ENCODE measurements at places on chromosomes 1 and 21.

DNA sequence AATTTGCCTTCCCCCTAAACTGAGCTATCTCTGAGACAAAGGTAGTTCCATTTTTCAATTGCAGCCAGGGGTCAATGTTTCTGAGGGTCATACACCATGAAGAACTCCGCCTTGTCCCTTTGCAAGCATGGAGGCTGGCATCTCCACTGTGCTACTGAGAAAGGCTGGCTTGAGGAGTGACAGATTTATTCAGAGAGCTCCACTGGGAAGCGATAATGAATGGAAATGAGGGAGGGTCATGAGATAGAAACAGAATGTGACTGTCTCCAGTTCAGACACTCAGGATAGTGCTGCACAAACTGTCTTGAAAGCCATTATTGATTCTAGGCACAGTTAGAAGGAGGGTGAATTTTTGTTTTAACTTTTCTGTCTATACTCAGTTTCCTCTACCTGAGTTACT, 197.5 kb downstream of the ZNF326 start:
- no peak for DNase-seq

DNA sequence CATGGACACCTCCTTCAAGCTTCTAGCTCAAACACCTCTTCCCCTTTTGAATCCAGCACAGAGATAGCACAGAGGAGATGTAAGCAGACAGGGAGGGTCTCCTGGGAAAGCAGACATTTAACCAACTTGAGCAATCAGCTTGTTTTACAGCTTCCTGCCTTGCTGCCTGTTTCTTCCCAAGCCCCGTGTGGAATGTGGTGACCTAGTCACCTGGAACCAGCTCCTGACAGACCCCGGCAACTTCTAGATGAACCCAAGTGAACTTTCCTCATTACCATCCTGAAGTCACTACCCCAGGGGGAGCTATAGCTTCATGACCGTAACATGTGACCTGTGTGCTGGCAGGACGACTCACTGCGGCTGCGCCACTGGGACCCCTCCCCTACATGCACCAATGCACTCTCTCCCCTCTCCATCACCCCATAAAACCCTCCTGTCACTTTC, 24.1 kb upstream of the TTF2 start:
- DNase-seq = no peak

DNA sequence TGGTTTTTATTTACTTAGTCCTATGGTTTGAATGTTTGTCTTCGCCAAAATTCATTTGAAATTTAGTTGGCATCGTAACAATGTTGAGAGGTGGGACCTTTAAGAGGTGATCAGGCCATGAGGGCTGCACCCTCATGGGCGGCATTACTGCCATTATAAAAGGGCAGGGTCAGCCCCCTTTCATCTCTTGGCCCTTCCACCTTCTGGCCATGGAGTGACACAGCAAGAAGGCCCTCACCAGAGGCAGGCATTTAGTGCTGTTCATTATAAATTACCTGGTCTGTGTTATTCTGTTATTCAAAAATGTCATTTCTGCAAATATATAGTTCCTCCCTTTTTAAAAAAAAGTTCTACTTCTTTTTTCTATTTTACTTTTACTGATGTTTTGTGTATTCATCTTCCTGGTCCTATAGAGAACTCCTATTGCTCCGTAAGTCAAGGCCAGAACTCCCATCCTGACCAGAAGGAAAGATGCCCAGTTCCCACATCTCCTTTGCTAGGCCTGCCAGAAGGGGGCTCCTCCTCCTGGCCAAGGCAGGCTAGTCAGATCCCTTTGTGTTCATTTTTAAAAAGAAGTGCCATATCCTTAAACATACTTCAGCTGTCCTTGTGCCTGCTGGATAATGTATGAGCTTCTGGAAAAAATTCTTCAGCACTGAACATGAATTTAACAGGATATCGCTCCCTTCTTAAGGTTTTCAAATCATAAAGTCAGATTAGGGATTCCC, 10.0 kb upstream of the LBR start:
- DNase-seq = no peak

DNA sequence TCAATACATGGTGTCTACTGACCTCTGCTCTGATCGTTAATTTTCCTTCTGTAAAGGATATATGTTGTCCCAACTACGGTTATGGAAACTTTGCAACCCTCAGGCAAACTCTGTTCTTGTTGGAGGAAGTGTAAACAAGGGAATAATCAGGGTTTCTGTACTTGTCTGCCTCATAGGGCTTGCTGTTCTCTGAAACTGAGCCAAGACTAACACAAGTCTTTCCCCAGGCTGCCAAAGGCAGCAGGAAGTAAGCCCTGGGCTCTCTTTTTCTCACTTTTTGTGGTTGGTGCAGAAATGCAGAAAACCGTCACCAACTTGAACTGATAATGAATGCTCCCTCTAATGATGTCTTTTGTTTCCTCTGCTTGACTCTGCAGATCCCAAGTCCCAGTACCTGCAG, 7.6 kb downstream of the CYP4X1 start:
- no peak for DNase-seq

- no peak for DNase-seq
Observed at GRCh38 chr1:14429577-14429976, 168.9 kb upstream of the KAZN start.

- DNase-seq = no peak
Observed at GRCh38 chr1:33361532-33362235, 40.8 kb upstream of the A3GALT2 start.

GRCh38 chr1:8721679-8722324, 95.6 kb downstream of the RERE start:
- DNase-seq = no peak

- DNase-seq = no peak
Observed at GRCh38 chr1:8171751-8172464, 145.8 kb upstream of the ERRFI1 start.

- no peak for DNase-seq
Observed at GRCh38 chr1:181295217-181295616, 188.1 kb upstream of the CACNA1E start.

- DNase-seq = no peak
Observed at GRCh38 chr1:205537386-205538018, 33.0 kb downstream of the CDK18 start.

GRCh38 chr1:99943223-99943794, 26.5 kb upstream of the SLC35A3 start:
- DNase-seq = no peak

GRCh38 chr1:196677781-196678509, 26.1 kb downstream of the CFH start:
- DNase-seq = no peak

- DNase-seq = no peak
Observed at GRCh38 chr1:233638513-233638912, 24.6 kb downstream of the KCNK1 start.

- no peak for DNase-seq
Observed at GRCh38 chr1:54804471-54805132, 3.5 kb upstream of the TTC22 start.

DNA sequence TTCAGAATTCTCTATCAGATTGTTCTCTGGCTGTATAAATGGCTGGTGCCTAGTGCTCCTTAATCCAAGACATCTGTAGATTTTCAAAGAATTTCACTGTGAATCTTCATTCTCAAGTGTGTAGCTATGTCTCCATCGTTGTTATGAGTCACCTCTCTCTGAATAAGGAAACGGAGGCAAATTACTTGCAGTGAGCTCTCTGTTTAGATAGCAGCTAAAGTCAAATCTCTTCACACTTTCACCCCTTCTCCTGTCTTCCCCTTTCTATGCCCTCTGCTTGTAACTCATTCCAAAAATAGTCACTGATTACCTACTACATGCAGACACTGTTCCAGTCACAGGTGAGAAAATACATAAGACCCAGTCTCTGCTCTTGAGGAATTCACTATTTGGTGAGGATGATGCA, 39.7 kb downstream of the CHML start:
- no peak for DNase-seq

- no peak for DNase-seq
Observed at GRCh38 chr1:206004826-206005225, 1.6 kb upstream of the RAB7B start.

GRCh38 chr21:41508415-41509144, 622 bp upstream of the TMPRSS2 start:
- DNase-seq = no peak

DNA sequence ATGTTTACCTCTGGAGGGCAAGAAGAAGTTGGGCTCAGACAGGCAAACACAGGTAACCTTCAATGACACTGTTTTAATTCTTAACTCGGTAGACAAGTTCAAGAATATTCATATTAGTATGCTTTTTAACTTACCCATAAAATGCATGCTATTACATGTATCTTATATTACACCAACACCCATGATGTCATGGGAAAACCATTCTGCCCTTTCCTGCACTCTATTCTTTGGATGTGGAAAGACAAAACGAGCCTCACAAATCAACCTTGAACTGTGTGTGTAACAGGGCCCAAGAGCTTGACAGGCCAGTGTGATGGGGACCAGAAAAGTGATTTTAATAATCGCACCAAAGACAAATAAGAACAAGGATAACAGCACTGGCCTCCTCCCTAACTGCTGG, 22.6 kb upstream of the RAP1GAP start:
- DNase-seq = no peak

DNA sequence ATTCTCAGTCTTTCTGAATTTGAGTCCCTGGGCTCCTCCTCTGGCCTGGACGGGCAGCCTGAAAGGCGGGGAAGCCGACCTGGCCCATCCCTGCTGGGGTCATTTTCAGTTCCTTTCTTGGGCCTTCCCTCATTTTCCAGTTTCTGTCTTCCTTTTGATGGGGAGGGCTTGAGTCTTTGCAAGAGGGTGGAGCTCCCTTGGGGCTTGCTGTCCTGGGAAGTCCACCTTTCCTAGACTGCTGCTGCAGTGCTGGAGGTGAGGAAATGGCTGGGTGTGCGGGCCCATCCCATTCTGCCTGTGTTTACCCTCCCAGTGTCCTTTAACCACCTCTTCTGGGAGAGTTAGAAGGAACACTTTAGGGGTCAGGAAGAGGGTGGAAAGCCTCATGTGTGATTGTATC, 40.4 kb upstream of the SYNC start:
- no peak for DNase-seq

- DNase-seq = no peak
Observed at GRCh38 chr1:235971020-235971419, 93.9 kb downstream of the NID1 start.

GRCh38 chr1:22831729-22832413, 121.2 kb downstream of the EPHB2 start:
- DNase-seq = no peak

DNA sequence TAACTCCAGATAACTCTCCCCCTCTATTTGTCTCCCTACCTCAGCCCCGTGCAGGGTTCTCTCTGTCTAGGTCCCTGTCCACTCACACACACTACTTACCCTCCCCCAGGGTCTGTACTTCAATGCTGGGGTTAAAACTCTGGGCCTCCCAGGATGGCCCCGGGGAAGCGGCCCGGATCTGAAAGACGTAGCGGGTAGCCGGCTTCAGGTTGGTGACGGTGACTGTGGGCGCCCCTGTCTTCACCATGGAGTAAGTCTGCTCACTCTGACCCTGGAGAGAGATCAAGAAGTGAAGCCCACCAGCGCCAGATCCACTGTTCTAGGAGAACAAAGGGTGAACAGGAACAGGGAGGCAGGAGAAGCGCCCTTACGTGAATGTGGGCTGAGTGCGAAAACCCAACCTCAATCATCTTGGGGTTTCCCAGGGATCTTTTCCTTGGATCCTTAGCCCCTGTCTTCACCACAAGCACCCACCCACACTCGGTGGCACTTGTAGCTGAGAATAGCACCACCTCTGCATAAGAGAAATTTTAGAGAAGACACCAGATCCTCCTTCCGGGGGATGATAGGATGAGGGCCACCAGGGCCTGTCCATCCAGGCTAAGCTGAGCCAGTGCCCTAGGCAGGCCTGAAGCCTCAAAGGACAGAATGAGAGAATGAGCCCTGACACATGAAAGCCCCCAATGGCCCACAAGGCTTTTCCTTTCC, 33.5 kb downstream of the EPHA10 start:
- DNase-seq = no peak

DNA sequence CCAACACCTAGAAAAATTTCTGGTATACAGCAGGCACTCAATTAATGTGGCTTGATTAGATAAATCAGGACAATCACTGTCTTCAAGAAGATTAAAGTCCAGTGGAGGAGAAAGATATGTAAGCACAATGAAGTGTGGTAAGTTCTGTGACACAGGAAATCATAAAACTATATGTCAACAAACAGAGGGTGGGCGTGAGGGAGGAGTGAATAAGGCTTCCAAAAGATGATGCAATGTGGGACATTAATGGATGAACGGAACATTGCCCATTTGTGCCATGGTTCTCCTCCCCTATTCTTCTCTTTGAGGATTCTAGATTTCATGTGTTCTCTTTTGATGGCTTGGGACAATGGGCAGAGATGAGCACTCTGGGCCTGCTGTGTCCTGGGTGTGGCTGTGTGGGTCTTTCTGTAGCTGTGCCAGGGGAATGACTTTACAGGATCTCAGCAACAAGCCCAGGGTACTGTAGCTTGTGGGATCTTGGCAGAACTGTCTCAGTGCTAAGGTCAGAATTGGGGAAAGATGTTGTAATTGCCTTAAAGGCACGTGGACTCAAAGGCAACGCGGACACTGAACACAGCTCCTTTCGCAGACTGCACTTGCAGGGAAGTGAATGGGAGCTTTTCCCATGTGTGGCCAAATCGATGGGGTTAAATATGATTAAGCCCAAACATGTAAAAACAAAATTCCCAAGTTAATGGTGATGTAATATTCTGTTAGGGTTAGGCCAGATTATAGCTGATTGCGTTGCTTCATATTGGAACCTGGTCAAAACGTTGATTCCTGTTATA, 366.9 kb downstream of the TGFB2 start:
- no peak for DNase-seq

DNA sequence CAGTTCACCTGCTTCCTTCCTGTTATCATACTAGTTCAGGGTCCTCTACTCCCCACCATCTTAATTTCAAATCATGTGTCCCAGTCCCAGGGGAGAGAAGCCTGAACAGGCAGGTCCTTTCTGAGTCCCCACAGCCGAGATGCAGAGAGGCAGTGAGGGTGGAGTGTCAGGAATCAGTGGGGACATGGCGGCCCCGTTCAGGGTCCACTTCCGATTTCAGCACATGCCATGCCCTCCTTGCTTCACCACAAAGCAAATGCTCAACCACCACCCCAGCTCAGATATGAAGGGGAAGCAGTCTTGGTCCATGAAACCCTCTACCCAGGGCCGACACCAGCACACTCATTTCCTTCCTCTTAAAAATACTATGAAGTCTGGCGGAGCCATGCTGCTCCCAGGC, 5.2 kb upstream of the SEMA4A start:
- DNase-seq = no peak

- no peak for DNase-seq
Observed at GRCh38 chr1:33296824-33297223, 24.1 kb downstream of the A3GALT2 start.

- DNase-seq = no peak
Observed at GRCh38 chr1:55463814-55464475, 248.8 kb upstream of the USP24 start.

- DNase-seq = no peak
Observed at GRCh38 chr1:222893255-222893654, 78.4 kb downstream of the DISP1 start.

- DNase-seq = no peak
Observed at GRCh38 chr1:59596432-59596831, 218.3 kb upstream of the HOOK1 start.

- DNase-seq = no peak
Observed at GRCh38 chr1:143610196-143610595, 361.6 kb downstream of the FAM72C start.

All from D721Med (cell line).